ENCODE measurements at places on chromosomes 4 and X.

- no peak for DNase-seq
Measured at GRCh38 chrX:129640737-129641136, 14.0 kb downstream of the APLN start.

- no peak for DNase-seq
Measured at GRCh38 chrX:9438933-9439494, 25.8 kb upstream of the TBL1X start.

GRCh38 chrX:152819732-152820131, 10.8 kb downstream of the CETN2 start:
- DNase-seq: no peak

GRCh38 chr4:126209147-126209546, 894.4 kb downstream of the FAT4 start:
- DNase-seq: no peak

DNA sequence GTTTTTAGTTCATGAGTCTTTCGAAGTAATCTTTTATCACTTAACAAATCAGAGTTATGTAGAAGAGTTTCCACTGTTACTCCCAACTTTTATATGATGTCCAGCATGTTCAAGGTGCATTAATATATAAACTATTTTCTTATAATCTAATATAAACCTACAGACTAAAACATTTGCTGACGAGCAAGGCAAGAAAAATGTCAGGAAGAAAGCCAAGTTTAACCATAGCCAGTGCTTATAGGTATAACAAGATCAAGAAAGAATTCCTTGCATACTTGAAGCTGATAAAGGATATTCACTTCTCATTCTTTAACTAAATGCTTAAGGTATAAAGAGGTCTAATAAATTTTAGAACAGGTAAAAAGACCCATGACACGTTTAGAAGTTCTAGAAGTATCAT, 167.7 kb downstream of the NPNT start:
- no peak for DNase-seq

DNA sequence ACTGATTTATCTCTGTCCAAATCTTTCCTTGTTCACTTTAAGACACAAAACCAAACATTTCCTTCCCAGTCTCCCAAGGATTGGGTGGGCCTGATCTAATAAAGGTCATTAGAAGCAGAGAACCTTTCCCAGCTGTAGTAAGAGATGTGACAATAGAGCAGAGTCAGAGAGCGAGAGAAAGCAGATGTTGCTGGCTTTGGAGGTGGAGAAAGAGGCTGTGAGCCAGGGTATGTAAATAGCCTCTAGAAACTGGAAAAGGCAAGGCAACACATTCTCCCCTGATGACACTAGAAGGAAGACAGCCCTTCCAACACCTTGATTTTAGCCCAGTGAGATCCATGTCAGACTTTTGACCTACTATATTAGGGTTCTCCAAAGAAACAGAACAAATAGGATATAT, 337.5 kb upstream of the CASK start:
- DNase-seq: no peak

DNA sequence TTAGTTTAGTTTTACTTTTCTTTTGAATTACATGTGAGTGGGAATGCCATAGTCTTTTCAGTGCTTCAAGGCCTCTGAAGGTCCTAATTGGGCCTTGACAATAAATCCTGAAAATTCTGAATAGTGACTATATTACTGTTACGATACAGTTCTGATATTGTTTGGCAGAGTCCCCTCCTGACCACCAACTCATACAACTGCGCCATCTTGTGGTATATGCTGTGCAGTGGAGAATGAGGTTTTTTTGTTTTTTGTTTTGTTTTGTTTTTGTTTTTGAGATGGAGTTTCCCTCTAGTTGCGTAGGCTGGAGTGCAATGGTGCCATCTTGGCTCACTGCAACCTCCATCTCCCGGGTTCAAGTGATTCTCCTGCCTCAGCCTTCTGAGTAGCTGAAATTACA, 56.6 kb upstream of the CHRDL1 start:
- no peak for DNase-seq

GRCh38 chr4:96729641-96730040, 889.7 kb downstream of the PDHA2 start:
- DNase-seq: no peak

DNA sequence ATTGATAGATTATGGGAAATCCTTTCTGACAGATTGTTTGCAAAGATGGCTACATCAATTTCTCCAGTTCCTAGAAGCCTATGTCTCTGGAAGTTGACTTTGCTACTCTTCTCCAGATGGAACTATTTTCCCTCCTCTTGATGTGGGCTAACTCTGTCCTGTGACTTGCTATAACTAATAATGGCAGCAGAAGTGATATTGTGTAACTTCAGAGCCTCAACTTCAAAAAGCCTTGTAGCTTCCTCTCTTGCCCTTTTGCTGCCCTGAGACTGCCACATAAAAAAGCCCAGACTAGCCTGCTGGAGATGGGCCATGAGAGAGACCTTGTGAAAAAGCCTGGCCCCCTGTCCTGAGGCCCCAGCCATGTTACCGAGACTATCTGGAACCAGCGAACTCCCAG, 210.7 kb upstream of the SLC7A11 start:
- DNase-seq: no peak

DNA sequence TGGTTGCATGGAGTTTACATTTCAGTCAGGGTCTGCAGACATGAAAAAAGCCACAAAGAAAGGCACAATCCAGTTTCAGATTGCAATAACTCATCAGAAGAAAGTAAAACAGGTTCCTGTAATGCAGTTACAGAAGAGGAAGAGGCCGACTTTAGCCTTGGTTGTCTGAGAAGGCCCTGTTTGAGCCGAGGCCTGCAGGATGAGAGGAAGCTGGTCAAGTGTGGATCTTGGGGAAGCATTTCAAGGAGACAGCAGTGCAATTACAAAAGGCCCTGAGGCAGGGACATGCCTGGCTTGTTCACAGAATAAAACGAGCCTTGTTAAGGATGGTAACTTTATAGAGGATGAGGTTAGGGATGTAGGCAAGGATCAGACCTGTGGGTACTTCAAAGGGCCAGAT, 62.4 kb downstream of the AFF2 start:
- DNase-seq: no peak

DNA sequence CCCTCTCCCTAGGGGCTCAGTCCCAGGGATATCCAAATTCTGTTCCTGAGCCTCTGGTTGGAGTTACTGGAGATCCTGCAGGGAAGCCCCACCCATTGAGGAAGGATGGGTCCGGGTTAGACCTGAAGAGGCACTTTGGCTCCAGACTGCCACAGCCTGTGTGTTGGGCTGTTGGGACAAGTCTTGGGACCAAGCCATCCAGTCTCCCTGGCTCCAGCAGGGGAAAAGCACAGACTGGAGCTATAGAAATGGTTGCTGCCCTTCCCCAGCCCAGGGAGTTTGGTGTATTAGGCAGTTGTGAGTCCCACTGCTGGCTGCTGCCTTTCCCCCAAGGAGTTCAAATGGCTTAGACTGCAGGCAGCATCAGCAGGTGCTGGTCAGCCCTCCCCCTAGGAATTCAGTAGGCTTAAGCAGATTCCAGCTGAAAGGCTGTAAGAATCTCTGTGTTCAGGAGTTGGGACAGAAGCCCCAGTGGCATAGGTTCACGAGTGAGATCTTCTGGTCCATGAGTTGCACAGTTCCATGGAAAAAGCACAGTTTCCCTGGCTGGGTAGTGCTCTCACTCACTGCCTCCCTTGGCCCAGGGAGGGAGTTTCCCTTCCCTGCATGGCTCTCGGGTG, 344.0 kb upstream of the EPHA5 start:
- no peak for DNase-seq

DNA sequence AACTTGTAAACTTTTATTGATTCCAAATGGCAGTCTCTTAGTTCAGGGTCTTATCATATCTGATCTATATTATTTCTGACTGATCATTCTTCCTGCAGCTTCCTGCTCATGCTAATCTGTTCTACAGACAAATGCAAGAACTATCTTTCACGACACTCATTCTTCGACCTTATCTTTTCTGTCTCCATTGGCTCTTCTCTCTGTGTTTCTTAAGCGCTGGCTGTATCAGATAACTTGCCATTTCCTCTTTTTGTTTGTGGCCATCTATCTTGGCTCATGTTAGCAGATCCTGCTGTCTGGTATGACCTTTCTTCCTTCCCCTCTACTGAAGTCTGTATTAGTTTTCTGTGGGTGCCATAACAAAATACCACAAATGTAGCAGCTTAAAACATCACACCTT, 230.5 kb upstream of the PUDP start:
- no peak for DNase-seq

- DNase-seq: no peak
Measured at GRCh38 chr4:27024805-27025204, 164.2 kb downstream of the STIM2 start.

DNA sequence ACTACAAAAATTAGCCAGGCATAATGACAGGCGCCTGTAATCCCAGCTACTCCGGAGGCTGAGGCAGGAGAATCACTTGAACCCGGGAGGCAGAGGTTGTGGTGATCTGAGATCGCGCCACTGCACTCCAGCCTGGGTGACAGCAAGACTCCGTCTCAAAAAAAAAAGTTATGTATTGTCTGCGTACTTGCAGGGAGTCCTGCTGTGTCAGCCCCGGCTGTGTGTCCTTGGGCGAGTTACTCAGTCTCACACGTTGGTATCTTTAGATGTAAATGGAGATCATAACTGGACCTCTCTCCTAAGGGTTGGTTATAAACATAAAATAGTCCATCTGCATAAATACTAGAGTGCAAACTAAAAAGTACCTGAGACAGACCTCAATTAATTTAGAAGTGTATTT, 22.7 kb upstream of the TBC1D14 start:
- DNase-seq: no peak

DNA sequence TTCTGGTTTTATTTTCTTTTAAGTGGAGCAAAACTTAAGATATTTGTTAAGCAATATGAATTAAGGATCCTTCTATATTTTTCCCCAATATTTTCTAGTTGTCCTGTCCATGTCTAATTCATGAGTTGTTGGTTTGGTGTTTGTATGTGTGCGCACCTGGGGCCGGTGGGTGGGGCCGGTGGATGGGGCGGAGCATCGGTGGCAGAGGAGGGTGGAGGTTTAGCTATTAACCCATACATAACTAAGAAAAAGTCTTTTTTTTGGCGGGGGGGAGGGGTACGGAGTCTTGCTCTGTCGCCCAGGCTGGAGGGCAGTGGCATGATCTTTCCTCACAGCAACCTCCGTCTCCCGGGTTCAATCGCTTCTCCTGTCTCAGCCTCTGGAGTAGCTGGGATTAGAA, 489.8 kb downstream of the PDGFC start:
- no peak for DNase-seq

GRCh38 chrX:16786791-16787735, 797 bp downstream of the TXLNG start:
- no peak for DNase-seq

- no peak for DNase-seq
Measured at GRCh38 chrX:1420371-1420770, 28.5 kb upstream of the SLC25A6 start.

- no peak for DNase-seq
Measured at GRCh38 chrX:3712870-3713224, 602 bp downstream of the PRKX start.

GRCh38 chr4:111991163-111991562, 154.1 kb upstream of the FAM241A start:
- no peak for DNase-seq

DNA sequence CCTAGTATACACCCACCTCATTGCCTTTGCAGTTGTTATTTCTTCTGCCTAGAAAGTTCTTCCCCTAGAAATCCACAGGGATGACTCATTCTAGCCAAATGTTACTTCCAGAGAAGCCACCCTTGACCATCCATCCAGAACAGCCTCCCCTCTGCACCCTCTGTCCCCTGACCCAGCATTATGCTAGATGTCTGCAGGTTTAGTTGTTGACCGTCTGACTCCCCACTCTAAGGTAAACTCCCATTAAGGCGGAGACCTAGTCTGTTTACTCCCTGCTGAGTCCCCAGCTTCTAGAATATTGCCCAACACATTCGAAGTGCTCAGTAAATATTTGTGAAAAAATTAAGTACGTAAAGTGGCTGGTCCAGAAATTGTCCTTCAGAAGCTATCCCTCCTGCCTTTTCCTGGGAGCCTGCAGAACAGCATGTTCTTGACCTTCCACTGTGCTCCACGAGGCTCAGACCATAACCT, 11.0 kb downstream of the SRD5A3 start:
- DNase-seq: no peak

DNA sequence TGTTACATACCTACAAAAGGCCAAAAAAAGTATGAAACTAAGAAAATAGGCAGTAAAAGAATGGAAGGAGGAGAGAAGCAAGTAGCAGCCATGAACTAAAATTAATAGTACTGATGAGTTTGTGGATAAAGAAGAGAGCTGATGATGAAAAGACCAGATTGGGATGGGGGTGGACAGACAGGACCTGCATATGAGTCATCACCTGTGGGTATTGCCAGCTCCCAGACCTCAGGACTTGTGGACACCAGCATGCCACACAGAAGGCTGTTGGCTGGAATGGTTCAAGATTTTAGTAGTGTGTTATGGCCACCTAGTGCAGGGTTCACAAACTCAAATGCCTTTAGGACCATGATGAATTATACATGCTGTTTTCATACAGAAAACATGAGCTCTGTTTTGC, 58.9 kb downstream of the ARX start:
- DNase-seq: no peak

- no peak for DNase-seq
Measured at GRCh38 chrX:130699618-130700017, 203.4 kb downstream of the ENOX2 start.

GRCh38 chrX:81202456-81202819, 536 bp downstream of the SH3BGRL start:
- DNase-seq: no peak

GRCh38 chr4:154854362-154854761, 73.3 kb downstream of the RBM46 start:
- DNase-seq: no peak

DNA sequence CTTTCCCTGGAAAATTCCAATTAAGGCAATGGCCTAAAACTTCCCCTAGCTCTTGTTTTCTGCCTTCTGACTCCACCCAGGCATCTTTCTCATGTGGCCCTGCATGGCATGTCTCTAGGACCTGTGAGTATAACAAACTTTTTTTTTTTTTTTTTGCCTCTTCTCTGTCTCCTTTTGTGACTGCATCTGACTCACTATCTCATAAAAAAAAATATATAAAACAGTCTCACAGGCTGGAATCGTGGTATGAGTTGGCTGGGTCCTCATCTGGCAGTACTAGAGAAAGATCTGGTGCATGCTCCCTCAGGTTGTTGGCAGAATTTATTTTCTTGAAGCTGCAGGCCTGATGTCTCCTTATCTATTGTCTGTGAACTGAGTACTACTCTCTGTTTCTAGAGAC, 313.9 kb downstream of the TECRL start:
- DNase-seq: no peak

DNA sequence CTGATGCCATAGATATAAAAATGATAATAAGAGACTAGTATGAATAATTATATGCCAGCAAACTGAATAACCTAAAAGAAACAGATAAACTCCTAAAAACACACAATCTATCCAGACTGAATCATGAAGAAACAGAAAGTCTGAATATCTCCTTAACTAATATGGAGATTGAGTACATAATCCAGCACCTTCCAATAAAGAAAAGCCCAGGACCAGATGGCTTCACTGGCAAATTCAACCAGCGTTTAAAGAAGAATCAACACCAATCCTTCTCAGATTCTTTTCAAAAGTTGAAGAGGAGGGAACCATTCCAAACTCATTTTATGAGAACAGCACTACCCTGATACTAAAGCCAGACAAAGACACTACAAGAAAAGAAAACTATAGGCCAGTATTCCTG, 26.5 kb upstream of the RNF212 start:
- no peak for DNase-seq
